GM12891 (cell line): ENCODE measurements at places on chromosomes 7 and 10.

DNA sequence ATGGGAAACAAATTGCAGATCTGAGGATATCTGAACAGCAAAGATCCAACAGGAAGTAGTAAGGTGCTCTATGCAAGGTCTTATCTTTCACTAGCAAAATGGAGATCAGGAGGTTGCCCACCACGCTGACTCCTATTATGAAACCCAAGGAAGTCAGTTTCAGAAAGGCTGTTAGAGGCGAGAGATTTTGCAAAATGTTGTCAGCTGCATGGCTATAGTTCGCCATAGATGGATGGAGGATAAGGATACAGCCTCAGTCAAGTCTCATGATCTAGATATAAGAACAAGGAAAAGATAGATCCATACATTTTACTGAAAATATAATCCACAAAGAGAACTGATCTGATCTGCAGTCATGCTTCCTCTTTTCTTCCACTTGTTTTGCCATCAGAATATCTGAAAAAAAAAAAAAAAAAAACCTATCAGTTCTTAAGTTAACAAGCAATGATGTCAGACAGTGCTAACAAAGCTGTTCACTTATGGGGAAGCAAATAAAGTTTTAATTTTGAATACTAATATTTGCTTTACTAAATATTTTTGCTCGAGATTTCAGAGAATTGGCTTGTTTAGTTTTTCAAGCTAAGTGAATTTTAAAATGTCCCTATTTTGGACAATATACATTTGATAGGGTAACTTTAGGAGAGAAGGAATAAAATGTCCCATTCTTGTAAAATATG, 2.0 kb downstream of the GPR85 start:
- DNase-seq = no peak

DNA sequence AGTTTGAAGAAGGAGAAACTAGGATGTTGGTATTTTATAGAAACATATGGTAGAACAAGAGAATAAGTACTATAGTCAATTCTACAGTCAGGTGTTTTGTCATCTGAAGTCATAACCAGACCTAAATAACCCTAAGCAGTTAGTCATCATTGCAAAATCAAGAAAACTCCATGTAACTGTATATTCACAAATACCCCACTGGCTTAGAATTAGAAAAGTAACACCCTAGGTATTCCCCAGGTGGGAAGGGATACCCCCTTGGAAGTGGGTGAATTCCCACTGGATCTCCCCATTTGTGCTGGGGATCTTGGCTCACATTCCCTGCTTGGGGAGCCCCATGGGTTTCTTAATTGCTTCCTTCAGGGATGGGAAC, 45.9 kb upstream of the ITGB8 start:
- DNase-seq = no peak

- DNase-seq = no peak
Observed at GRCh38 chr10:43855667-43856210, 207.1 kb upstream of the ZNF32 start.

- no peak for DNase-seq
Observed at GRCh38 chr7:107914831-107915230, 23.8 kb downstream of the DLD start.

- DNase-seq = no peak
Observed at GRCh38 chr10:113001599-113002448, 51.8 kb downstream of the TCF7L2 start.

- no peak for DNase-seq
Observed at GRCh38 chr7:122363144-122363543, 58.6 kb upstream of the FEZF1 start.

DNA sequence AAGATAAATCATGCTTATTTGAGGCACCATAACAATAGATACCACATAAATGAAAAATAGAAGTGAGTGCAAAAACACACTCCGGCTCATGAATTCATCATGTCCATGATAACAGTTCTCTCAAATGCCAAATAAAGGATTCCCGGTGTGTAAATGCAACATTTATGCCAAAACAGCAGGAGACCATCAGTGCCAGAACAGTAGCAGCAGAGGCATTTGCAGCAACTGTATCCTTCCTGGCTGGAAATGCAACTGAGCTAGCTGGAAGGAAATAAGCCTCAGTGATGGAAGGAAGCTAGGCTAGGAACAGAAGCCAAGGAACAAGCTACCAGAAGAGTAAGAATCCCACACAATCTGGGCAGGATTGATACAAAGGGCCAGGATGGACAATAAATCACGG, 79.9 kb upstream of the THSD7A start:
- no peak for DNase-seq

DNA sequence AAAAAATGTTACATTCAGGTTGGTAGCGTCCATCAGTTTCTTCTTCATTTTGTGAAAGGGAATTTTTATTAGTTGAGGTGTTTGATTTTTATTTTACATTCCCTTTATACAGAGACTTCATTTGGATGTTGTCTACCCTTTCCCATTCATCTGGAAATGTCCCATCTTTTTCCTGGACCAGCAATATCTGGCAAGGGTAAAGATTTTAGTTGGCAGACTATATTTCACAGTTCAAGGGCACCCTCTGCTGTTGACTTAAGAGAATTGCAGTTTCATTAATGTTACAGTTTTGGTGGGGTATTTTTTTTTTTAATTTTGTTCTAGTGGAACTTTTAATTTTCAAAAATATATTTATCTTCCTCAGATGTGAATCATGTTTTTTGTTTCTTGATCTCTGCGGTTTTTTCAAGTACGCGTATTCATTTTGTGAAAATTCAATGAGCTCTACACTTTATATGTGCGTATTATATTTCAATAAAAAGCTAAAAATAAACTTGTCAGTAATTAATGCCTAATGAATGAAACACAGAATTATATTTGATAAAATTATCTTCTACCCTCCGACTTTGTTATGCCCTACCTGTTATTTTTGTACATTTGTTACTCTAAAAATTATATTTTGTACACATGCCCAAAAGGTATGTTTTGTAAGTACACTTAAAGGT, 97.9 kb upstream of the KLF14 start:
- DNase-seq = no peak

DNA sequence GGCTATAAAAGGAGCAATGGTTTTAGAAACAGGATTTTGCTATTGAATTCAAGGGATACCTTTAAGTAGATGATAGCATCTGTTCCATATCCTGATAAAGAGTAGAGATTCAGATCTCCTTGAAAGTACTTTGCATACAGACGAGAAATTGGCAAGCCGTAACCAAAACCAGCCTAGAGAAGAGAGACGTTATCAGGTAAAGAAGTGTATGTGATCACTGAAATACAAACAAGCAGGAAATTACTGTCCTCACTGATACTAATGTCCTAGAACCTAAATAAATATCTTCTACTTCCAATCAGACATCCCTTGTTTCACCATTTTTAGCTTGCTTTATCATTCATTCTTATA, 9.4 kb downstream of the PDK4 start:
- no peak for DNase-seq

- DNase-seq = no peak
Observed at GRCh38 chr7:1666317-1666822, 3.7 kb upstream of the ELFN1 start.

- DNase-seq = no peak
Observed at GRCh38 chr10:47152861-47153349, 147.1 kb upstream of the GDF10 start.

DNA sequence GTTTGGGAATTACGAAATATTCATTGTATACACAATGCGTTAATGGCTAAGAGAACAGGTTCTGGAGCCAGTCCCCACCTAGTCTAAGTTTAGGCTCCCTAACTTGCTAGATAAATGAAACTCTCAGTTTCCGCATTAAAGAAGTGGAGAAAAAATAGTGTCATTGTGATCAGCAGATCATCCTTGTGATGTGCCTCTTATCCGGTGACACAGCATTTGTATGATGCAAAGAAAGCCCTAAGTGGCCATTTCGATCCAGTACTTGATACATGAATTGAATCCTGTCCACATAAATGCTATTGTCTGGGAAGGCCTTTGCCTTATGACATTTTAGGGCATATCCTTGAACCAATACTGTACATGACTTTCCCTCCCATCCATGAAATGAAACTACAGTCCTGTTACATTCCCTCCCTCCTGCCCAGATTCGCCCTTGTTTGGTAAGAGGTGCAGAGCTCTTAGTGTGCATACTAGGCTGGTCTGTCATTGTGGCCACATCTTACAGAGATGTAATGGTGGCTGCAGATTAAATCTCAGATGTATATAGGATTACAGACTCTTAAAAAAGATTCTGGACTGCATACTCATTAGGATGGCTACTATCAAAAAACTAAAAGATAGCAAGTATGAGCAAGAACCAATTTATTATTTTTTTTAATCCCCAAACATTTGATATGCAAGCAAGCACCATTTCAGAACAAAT, 80.9 kb downstream of the LRRC4 start:
- DNase-seq = no peak

GRCh38 chr7:136325578-136325977, 348.4 kb upstream of the MTPN start:
- no peak for DNase-seq

GRCh38 chr7:93249491-93250148, 17.5 kb downstream of the VPS50 start:
- DNase-seq = no peak

DNA sequence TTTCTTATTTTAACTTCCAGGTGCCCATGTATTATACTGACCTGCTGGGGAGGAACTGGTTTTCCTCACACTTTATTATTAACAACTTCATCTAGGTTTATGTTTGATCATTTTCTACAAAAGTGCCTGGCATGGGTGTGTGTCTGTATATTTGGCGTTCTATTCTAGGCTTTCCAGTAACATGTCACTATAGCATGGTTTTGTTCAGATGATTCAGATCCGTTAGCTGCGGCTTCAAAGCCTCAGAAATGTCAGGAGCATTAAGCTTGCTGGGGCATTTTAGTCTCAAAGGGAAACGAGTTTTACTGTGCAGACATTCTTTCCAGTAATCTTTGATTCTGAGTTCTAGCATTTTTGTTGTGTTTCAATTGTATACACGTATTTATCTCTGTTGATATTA, 2.3 kb downstream of the INPP5A start:
- DNase-seq = no peak

DNA sequence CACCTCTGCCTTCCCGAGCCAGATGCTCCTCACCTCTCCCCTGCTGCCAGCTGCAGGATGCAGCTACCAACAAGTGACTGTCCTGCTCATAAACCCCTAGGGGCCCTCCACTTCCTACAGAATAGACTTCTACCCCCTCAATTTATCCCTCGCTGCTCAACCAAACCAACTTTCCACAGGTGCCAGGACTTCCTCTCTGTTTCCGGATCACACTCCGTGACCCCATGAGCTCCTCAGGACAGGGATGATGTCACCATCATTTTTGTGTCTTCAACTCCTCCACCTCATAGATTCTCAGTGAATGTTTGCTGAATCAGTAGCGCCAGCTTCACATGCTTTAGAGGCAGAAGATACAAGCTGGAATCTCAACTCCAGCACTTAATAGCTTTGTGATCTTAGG, 25.8 kb upstream of the ADRB1 start:
- no peak for DNase-seq

DNA sequence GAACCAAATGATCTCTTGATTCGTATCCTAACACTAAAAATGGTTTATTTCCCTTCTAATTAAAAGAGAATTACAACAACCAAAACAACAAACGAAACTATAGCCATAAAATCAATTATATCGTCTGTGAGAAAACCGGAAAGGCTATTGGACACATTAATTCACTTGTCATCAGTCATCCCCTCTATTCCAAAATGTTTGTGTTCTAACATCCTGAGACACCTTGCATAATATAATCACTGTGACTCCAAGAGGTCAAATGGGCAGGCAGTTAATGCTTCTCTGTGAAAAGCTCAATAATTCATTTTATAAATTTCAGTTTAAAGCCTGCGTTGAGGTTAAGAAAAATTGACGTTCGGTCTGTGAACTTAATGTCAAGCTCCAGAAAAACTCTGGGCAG, 463 bp upstream of the LRRTM3 start:
- DNase-seq = no peak

DNA sequence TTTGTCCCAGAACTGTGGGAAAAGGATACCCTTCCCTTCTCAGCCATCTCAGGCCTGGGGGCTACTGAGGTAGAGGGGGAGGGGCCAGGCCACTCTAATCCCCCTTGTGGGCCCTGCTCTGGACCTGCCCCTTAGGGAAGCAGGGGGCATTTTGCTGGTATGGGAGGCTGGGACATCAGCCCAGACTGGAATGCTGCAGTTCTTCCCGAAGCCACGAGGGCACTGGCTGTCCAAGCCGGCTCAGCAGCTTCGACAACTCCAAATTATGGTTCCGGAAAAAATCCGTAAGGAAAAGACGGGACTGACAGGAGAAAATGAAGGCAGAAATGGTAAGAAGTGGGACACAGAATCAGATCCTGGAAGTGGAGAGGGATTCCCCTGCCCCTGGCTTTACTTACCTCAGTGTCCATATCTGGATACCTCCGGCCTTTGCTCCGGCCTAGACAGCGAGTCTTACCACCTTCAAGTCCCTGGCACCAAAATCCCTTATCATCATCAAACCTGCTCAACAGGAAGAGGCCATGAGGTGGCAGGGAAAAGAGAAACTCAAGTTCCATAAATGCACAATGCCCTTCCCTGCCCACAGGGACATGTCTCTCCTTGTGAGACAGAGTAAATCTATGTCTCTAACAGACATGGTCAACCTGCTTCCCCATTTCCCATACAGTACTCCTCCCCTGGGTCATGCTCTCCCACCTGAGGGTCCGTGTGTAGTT, 9.0 kb downstream of the NDST2 start:
- DNase-seq = no peak

- DNase-seq = no peak
Observed at GRCh38 chr7:30598121-30598876, 3.6 kb downstream of the GARS1 start.

GRCh38 chr10:124546957-124547646, 85.5 kb downstream of the LHPP start:
- DNase-seq = no peak

GRCh38 chr7:2948749-2949148, 94.9 kb downstream of the CARD11 start:
- DNase-seq = no peak

GRCh38 chr10:73019100-73019499, 64.5 kb upstream of the PLA2G12B start:
- DNase-seq = no peak

DNA sequence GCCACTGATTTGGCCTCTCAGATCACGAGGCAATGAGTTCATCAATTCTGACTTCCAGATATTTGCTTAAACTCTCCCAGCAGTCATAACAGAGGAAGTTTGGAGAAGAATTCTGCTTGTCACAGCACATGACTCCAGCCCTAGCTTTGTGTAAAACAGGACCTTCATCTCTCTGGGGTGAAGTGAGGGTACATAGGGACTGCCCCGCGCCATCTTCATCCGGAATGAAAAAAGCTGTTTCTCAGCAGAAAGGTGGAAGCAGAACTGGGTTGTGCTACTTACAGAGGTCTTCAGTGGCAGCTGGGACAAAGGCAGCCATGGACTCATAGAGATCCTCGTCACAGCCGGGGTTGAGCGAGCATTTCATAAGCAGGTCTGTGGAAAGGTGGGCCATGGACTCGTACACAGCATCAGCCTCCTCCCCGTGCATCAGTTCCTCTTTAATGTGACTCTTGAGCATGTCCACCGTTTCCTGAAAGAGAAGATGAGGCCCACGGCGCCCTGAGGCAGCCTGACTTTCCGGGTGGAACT, 58.4 kb upstream of the TM9SF3 start:
- no peak for DNase-seq

DNA sequence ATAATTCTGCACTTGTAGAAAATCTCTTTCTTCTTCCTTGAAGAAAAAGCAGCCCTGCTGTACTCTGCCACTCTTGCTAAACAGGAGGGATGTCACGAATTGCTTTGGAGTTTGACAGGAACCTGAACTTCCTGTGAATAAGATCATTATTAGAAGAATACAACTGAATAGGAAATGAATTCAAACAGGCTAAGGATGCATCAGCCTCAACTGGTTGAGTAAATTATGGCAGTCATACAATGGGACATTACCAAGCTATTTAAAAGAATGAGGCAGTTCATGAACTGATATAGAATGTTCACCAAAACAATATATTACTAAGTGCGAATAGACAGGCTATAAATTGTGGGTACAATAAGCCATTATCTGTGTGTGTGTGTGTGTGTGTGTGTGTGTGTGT, 97.1 kb upstream of the DOCK1 start:
- DNase-seq = no peak
